Activated CD4-positive, alpha-beta memory T cell treated with anti-CD3 and anti-CD28 coated beads, Interleukin-2, amount 10 ng/mL, durations not matched to agents 7 days and 5 days (primary cell): ENCODE measurements at places on chromosomes 12 and 14.

GRCh38 chr12:120242971-120243699, 22.4 kb downstream of the PXN start:
- no peaks in the 10 kb centered on the region for H3K27me3 ChIP-seq
- peak overlapping the region; percentile 38 for H3K27ac ChIP-seq
- no peak overlapping the region for H3K4me3 ChIP-seq
- H3K4me1 ChIP-seq: peaks cover 69% of the 10 kb centered on the region
- H3K36me3 ChIP-seq: peaks cover 43% of the 10 kb centered on the region

DNA sequence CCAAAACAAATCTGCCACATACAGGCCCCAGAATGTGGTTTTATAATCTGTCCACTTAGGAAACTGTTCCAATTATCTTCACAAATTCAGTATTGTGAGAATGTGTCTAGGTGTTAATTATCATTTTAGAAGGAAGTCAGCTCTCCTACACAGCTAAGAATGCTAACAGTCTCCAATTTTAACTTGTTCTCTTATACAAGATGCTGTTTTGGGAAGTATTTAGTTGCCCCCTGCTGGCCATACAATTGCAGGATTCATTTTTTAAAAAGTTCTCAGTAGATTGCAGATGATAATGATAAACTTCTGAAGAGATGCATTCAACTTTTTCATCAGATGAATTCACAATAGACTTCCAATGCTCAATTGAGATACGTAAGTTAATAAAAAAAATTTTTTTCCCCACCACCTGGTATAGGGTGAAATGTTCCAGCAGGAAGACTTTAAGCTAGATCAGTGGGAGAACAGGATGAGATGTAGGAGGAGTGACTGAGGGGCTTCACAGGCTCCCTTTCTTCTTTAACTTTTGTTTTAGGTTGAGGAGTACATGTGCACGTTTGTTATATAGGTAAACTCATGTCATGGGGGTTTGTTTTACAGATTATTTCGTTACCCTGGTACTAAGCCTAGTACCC, 27.3 kb upstream of the OSBPL8 start:
- peaks cover 19% of the 10 kb centered on the region for H3K4me1 ChIP-seq
- H3K36me3 ChIP-seq: no peaks in the 10 kb centered on the region
- H3K27ac ChIP-seq: no peak overlapping the region
- DNase-seq: peak; percentile 31
- H3K27me3 ChIP-seq: no peaks in the 10 kb centered on the region

DNA sequence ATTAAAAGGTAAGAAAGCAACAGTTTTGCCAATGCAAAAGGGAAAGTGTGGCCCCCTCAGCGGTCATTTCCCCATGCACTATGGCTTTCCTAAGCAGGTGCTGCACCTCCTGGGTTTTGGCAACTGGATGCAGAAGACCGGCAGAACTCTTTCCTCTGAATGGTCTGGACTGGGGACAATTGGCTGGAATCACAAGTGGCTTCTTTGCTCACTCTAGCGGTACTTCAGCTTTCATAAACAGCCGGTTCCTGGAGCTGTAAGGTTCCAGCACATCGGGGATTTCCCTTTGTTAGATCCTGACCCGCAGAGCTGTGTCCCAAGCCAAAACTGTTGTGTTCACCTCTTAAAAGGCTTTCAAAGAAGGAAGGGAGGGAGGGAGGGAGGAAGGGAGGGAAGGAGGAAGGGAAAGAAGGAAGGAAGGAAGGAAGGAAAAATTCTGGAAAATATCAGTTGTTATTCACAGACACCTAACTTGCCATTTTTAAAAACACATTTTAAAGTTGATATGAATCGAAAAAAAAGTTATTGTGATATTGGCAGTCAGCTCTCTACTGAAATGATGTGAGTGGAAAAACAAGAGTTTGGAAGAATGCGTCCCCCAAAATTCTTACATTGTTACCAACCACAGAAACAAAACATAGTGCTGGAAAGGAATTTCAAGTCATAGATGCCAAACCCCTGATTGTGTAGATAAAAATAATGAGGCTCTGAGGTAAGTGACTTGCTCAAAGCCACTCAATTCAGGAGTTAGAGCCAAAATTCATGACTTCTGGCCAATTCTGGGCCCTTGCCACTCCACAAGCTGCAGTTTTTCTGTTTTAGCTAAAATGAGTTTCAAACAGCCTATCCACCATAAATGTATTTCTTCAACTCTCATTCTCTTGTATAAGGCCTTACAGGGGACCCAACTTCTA, 220.6 kb upstream of the HMGA2 start:
- H3K27ac ChIP-seq: no peak overlapping the region
- H3K4me1 ChIP-seq: no peaks in the 10 kb centered on the region
- no peaks in the 10 kb centered on the region for H3K36me3 ChIP-seq
- no peak overlapping the region for H3K4me3 ChIP-seq
- peaks cover 3% of the 10 kb centered on the region for H3K27me3 ChIP-seq
- DNase-seq: no peak

DNA sequence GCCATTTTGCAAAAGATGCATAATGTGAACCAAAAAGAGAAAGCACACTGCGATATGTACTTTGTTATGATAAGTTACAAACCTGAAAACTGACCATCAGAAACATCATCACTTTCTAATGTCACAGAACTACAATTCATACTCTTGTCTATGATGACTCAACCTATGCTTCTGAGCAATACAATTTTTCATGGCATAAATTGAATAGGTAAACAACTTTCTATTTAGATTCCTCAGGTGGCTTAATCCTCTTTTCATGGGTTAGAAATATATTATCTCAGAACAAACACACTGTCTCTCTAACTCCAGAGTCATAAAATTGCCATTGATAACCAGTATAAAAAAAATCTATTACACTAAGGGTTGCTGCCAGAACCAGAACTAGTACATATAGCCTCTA, 1715.0 kb upstream of the FLRT2 start:
- no peaks in the 10 kb centered on the region for H3K4me1 ChIP-seq
- no peak overlapping the region for H3K27ac ChIP-seq
- DNase-seq: no peak
- no peak overlapping the region for H3K4me3 ChIP-seq

- no peaks in the 10 kb centered on the region for H3K27me3 ChIP-seq
- H3K4me3 ChIP-seq: no peak overlapping the region
- H3K27ac ChIP-seq: no peak overlapping the region
- DNase-seq: no peak
- H3K4me1 ChIP-seq: no peaks in the 10 kb centered on the region
These were observed 12.2 kb downstream of the POLR3B start for GRCh38 chr12:106369624-106370346.

DNA sequence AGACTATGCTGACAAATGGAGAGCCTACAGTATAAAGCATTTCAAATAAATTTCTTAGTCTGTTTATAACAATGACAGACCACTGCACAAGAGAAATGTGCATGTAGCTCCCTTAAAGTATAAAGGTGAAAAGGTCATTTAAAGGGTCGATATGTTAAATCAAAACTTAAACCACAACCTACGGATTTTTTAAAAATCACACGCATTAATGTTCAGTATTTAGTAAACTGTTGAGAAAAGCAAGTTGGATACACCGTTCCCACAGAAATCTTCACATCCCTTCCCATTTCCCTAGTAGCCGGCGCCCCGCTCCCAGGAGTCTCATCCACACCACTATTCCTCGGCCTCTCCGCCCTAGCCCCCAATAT, 614 bp downstream of the FKBP3 start:
- peaks cover 38% of the 10 kb centered on the region for H3K4me1 ChIP-seq
- H3K27me3 ChIP-seq: no peaks in the 10 kb centered on the region
- H3K36me3 ChIP-seq: peaks cover 2% of the 10 kb centered on the region

DNA sequence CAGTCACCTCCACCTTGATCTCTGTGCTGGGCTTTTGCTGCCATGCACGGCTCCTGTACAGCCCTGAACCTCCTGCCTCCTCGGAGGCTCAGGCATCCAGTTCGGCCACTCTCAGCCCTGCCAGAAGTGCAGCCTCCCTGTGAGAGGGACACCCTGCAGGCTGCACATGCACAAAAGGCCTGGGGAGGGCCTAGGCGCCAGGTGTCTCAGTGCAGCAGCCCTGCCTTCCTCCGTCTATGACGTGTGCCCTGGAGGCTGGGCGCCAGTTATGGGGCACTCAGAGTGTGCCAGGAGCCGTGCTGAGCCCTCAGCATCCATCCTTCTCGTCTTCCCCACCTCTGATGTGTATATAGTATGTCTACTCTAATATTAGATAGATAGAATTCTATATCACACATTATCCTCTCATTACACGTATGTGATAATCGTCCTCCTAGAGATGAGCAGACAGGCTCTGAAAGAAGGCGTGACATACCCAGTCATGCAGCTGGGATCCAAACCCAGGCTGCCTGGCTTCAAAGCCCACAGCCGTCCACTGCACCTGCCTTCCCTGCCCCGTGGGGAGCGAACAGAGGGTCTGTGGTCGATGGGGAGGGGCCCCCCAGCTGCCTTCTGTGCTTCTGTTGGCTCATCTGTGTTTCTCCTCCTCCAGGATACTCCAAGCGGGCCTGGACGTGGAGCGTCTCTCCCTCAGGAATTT, 101.1 kb downstream of the B4GALNT3 start:
- peaks cover 46% of the 10 kb centered on the region for H3K4me1 ChIP-seq
- peaks cover 10% of the 10 kb centered on the region for H3K36me3 ChIP-seq
- no peak overlapping the region for H3K27ac ChIP-seq
- H3K27me3 ChIP-seq: peaks cover 8% of the 10 kb centered on the region
- DNase-seq: no peak
- H3K4me3 ChIP-seq: no peak overlapping the region

- peaks cover 48% of the 10 kb centered on the region for H3K36me3 ChIP-seq
- H3K27ac ChIP-seq: peak overlapping the region; percentile 7
- H3K4me1 ChIP-seq: peaks cover 3% of the 10 kb centered on the region
- H3K4me3 ChIP-seq: no peak overlapping the region
- peak; percentile 43 for DNase-seq
- no peaks in the 10 kb centered on the region for H3K27me3 ChIP-seq
These were observed 9.9 kb downstream of the PMEL start for GRCh38 chr12:55955800-55956508.

GRCh38 chr12:109899783-109900751, at the start of gene TCHP:
Gene TCHP, plus strand, starts transcription at chr12:109900274. Its CDS starts 2,753 bp downstream, at chr12:109903027.
- peak within 1 kb of the TSS; percentile 94 for H3K27ac ChIP-seq
- H3K4me3 ChIP-seq: peak within 1 kb of the TSS; percentile 84
- H3K36me3 ChIP-seq: peaks cover 23% of the 10 kb centered on the region
- peak; percentile 82 for DNase-seq
- no peaks in the 10 kb centered on the region for H3K27me3 ChIP-seq

GRCh38 chr12:40655451-40655850, 36.8 kb upstream of the CNTN1 start:
- no peaks in the 10 kb centered on the region for H3K4me1 ChIP-seq
- no peaks in the 10 kb centered on the region for H3K36me3 ChIP-seq
- no peak overlapping the region for H3K4me3 ChIP-seq
- no peak for DNase-seq
- H3K27me3 ChIP-seq: no peaks in the 10 kb centered on the region

DNA sequence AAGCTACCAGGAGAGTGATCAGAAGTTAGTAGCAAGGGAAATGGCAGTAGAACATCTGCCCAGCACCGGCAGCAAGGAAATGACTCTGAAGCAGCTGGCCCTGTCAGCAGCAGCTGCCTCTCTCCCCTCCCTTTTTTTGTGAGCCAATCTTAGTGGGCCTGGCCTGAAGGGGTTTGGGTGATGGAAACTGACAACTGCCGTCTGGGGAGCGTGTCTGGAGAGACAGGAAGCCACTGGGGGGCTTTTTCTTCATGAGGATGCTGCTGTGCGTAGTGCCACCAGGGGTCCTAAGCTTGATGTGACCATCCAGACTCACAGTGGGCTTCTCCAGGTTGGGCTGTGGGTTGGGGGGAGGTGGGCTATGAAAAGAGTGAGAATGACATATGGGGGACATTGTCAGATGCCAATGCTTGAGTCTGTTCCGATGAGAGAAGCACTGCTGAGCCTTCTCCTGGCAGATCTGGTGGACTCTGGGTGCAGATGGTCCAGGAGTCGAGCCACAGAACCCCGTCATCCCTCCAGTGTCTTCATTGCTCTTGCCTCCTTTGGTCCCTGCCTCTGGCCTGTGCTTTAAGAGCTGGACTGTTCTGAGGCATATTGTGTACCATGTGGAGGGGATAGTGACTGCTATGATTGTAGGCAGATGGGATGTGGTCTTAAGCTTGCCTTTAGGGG, 87.6 kb upstream of the HIF1A start:
- DNase-seq: no peak
- peaks cover 3% of the 10 kb centered on the region for H3K27me3 ChIP-seq
- H3K4me1 ChIP-seq: peaks cover 2% of the 10 kb centered on the region
- no peak overlapping the region for H3K4me3 ChIP-seq

DNA sequence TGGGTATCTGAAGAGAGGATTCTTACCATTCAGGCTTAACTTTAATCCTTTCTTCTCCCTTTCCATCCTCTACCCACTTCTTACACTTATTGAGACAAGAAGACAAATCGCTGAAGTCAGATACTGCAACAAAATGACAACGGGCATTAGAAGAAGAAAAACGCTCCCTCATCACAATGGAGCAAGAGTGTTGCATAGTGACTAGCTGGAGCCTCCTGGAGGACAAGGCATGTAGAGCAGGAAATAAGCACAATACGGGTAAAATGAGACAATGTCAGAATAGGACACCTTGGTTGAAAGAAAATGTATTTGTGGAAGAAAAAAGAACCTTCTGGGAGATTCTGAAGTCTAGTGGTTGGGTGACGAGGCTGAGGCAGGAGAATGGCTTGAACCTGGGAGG, 501.0 kb downstream of the RERGL start:
- no peaks in the 10 kb centered on the region for H3K27me3 ChIP-seq
- H3K4me1 ChIP-seq: no peaks in the 10 kb centered on the region
- H3K27ac ChIP-seq: no peak overlapping the region
- H3K36me3 ChIP-seq: no peaks in the 10 kb centered on the region
- DNase-seq: no peak

DNA sequence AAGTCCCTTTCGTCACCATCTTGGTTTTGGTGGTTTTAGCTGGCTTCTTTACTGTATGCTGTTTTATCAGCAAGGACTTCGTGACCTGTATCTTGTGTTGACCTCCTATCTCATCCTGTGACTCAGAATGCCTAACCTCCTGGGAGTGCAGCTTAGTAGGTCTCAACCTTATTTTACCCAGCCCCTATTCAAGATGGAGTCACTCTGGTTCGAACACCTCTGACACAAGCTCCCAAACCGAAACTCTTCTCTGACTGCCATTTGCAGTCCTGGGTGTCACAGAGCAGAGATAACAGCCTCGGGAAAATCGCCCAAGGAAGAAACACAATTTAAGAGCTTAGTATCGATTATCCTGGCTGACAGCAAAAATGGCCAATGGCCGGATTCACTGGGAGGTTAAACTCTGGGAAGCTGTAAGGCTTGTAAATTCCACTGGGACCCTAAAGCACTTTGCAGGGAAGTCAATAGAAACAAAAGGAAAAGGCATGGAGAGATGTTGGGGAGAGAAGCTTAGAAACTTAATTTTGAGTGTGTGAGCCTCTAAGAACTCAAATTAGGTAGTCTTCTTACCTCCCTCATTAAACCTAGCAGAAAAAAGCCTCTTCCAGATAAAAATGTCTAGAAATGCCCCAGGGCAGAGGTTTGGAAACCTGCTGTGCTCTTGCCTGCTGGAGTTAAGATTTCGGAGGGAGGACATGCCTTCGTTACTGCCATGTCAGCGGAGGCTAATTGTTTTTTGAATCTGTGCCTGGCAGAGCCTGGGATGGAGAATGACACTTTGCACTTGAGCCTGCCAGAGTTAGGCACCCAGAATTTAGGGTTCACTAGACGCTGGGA, 56.5 kb upstream of the RPH3A start:
- no peak for DNase-seq
- no peak overlapping the region for H3K27ac ChIP-seq
- no peaks in the 10 kb centered on the region for H3K36me3 ChIP-seq
- H3K4me1 ChIP-seq: no peaks in the 10 kb centered on the region
